ENCODE measurements at places on chromosomes 3 and 15.

DNA sequence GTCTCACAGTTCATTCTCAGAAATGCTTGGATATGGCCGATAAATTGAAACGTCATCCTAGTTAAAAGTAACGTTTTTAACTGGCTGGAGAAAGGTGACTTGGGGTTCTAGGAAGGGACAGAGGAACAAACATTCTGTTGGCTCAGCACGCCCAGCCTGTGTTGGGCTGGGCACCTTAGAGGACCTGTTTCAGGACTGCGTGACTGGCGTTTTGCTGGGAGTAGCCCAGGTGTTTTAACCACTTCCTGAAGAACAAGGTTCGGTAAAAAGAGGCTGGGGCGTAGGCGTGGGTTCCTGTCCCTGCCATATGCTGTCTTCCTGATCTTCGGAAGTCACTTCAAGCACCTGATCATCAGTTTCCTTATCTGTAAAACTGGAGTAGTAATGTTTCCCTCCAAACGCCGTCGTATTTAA lies 1.1 kb upstream of the TLNRD1 start:
- no peak overlapping the region for H3K4me3 ChIP-seq
- no peaks in the 10 kb centered on the region for H3K27me3 ChIP-seq
- no peak for DNase-seq
- no peaks in the 10 kb centered on the region for H3K4me1 ChIP-seq
- peaks cover 3% of the 10 kb centered on the region for H3K36me3 ChIP-seq
- no peak overlapping the region for H3K27ac ChIP-seq

DNA sequence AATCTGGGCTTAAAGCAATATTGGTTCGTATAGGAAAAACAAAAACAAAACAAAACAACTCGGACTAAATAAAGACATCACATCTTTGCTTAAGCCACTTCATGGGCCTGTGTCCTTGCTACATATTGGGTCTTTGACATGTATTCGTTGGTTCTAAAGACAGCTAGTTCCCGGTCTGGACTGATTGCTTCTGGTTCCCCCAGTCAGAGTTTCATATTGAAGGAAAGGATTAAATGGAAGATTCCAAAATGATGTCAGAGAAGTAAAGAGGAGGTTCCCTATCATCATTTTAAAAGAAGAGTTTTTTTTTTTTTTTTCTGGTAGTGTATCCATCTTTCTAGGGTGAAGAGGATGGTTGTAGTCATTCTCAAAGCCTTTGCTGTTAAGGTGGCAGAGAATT lies 2.3 kb downstream of the OXSR1 start:
- no peak overlapping the region for H3K4me3 ChIP-seq
- H3K36me3 ChIP-seq = no peaks in the 10 kb centered on the region
- no peak for DNase-seq
- no peaks in the 10 kb centered on the region for H3K27me3 ChIP-seq

GRCh38 chr3:58288011-58288728 lies 17.9 kb upstream of the RPP14 start:
- no peak for DNase-seq
- H3K27me3 ChIP-seq = no peaks in the 10 kb centered on the region
- no peaks in the 10 kb centered on the region for H3K36me3 ChIP-seq
- no peaks in the 10 kb centered on the region for H3K4me1 ChIP-seq
- H3K4me3 ChIP-seq = no peak overlapping the region

GRCh38 chr3:37907906-37908305 lies 46.2 kb downstream of the CTDSPL start:
- H3K27me3 ChIP-seq = no peaks in the 10 kb centered on the region
- peaks cover 25% of the 10 kb centered on the region for H3K4me1 ChIP-seq
- H3K27ac ChIP-seq = no peak overlapping the region
- no peaks in the 10 kb centered on the region for H3K36me3 ChIP-seq

DNA sequence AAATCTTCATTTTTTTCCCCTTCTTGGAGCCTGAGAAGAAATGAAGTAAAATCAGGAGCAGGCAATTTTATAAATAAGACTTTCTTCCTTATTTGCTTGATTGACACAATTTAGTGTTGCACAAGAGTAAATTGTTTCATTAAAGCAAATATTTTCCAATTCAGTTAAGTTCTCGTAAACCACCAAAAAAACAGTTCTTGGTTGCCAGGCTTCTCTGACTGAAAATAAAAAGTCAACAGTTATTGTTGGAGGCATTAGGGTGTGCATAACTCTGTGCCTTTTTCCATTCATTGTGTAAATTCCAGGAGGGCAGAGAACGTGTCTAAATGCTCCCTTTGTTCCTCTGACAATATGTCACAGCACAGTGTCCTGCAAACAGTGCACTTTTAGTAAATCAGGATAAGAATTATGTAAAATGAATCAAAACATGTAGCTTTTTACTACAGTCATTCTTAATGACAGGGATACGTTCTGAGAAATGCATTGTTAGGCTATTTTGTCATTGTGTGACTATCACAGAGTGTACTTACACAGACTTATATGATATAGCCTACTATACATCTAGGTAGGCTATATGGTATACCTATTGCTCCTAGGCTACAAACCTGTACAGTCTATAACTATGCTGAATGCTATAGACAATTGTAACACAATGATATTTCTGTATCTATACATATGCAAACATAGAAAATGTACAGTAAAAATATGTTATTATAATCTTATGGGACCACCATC lies at the start of gene CP:
Gene CP (minus strand): TSS at position 47 of the 735 bp plus-strand sequence. CDS start 37 bp downstream, at position 10.
- no peak for DNase-seq
- H3K27ac ChIP-seq = no peak within 1 kb of the TSS
- no peaks in the 10 kb centered on the region for H3K27me3 ChIP-seq
- 0 out of 2 replicates have a peak, but pooled peaks cover 3% of the 10 kb centered on the region for H3K4me1 ChIP-seq

GRCh38 chr3:71873093-71873611 lies 88.2 kb upstream of the PROK2 start:
- H3K36me3 ChIP-seq = no peaks in the 10 kb centered on the region
- H3K27me3 ChIP-seq = no peaks in the 10 kb centered on the region
- H3K4me1 ChIP-seq = no peaks in the 10 kb centered on the region
- H3K4me3 ChIP-seq = no peak overlapping the region
- H3K27ac ChIP-seq = no peak overlapping the region

GRCh38 chr3:123613543-123613942 lies 28.7 kb upstream of the HACD2 start:
- no peak for DNase-seq
- 0 out of 2 replicates have a peak, but pooled peaks cover 5% of the 10 kb centered on the region for H3K36me3 ChIP-seq

GRCh38 chr3:153970047-153970446 lies 151.1 kb upstream of the ARHGEF26 start:
- no peak overlapping the region for H3K4me3 ChIP-seq
- no peaks in the 10 kb centered on the region for H3K36me3 ChIP-seq
- no peaks in the 10 kb centered on the region for H3K27me3 ChIP-seq
- DNase-seq = no peak
- H3K4me1 ChIP-seq = no peaks in the 10 kb centered on the region

GRCh38 chr3:10262027-10262426 lies 13.8 kb downstream of the TATDN2 start:
- H3K27ac ChIP-seq = no peak overlapping the region
- peaks cover 29% of the 10 kb centered on the region for H3K36me3 ChIP-seq
- DNase-seq = no peak
- H3K27me3 ChIP-seq = no peaks in the 10 kb centered on the region
- no peak overlapping the region for H3K4me3 ChIP-seq

DNA sequence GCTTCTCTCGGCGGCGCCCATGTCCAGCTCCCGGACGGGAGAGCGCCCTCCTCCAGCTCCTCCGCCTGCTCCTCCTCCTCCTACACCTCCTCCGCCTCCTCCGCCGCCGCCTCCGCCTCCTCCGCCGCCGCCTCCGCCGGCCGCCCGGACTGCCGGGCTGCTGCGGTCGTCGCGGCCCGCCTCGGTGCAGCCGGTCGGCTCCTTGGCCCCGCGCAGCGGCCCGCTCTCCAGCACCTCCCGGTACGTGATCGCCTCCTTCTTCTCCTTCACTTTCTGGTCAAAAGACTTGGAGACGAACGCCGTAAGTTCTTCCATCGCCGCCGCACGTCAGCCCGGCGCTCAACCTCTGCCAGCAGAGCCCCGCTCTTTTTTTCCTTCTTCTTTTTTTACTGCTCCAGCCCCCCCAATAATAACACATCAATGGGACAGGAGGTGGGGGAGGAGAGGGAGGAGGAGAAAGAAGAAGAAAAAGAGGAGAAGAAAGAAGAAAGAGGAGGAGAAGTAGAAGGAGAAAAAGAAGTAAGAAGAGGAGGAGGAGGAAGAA lies 438 bp downstream of the SHOX2 start:
- peak; percentile 59 for DNase-seq
- peak overlapping the region; percentile 76 for H3K4me3 ChIP-seq
- no peak overlapping the region for H3K27ac ChIP-seq
- 0 out of 2 replicates have a peak, but pooled peaks cover 2% of the 10 kb centered on the region for H3K4me1 ChIP-seq
- H3K36me3 ChIP-seq = no peaks in the 10 kb centered on the region

DNA sequence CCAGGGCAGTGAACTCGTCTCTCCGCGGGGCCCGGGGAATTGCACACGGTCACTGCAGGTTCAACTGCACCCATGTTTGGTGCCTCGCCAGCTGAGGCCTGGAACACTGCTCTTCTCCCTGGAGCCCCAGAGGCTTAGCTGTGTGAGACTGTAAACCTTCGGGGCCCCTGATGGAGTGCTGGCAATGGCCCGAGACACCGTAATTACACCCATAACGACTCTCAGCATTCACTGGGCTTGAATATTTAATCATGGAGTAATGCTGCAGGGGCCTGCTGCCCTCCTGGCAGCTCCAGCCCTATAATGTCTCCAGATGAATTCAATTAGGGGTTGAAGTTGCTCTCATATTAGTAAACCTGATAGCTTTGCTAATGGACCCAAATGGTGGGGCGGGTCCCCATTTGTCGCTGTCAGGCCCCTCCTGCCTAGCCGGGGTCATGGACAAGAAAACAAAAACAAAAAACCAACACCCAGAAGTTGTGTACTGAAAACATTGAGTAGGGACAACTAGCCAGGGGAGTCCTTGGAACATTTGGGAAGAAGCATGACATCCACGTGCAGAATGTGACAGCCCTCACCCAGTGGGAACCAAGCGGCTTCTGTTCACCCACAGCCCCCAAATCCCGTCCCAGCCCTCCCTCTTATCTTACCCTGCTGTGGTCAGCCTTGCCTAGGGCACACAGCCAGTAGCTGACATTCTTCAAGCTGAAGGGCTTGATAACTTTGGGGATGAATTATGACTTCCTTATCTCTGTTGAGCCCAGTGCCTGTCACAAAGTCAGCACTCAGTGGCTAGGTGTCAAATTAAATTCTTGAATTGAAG lies 74.3 kb upstream of the SCN5A start:
- no peak overlapping the region for H3K27ac ChIP-seq
- H3K4me3 ChIP-seq = no peak overlapping the region
- DNase-seq = no peak
- H3K4me1 ChIP-seq = peaks cover 6% of the 10 kb centered on the region
- no peaks in the 10 kb centered on the region for H3K36me3 ChIP-seq
- no peaks in the 10 kb centered on the region for H3K27me3 ChIP-seq

GRCh38 chr15:66885281-66885915 lies 180.0 kb upstream of the SMAD3 start:
- no peaks in the 10 kb centered on the region for H3K36me3 ChIP-seq
- DNase-seq = no peak
- H3K4me3 ChIP-seq = no peak overlapping the region
- H3K27ac ChIP-seq = no peak overlapping the region

GRCh38 chr15:36696196-36696595 lies 116.8 kb downstream of the CDIN1 start:
- H3K27ac ChIP-seq = no peak overlapping the region
- no peaks in the 10 kb centered on the region for H3K36me3 ChIP-seq
- no peak overlapping the region for H3K4me3 ChIP-seq
- no peak for DNase-seq
- no peaks in the 10 kb centered on the region for H3K4me1 ChIP-seq

- no peak overlapping the region for H3K4me3 ChIP-seq
- no peaks in the 10 kb centered on the region for H3K4me1 ChIP-seq
- no peak for DNase-seq
Observed at GRCh38 chr3:81658322-81658997, 103.0 kb downstream of the GBE1 start.

DNA sequence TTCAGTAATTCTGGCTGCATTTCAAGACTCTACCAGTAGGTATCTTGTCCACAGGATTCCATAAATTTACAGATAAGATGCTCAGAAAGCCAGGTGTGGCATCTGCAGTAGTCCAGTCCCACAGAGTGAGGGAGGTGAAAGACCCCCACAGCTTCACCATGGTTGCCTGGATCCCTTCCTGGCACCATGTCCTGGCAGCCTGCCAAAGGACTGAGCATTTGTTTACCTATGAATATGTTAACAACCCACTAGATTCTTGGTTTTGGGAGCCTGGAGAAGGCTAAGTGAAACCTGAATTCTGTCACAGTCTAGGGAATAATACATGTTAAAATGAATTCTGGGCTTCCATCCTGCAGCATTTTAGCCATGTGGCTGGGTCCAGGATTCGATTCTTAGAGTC lies 14.9 kb downstream of the CHST2 start:
- H3K27me3 ChIP-seq = peaks cover 6% of the 10 kb centered on the region
- no peaks in the 10 kb centered on the region for H3K36me3 ChIP-seq
- peak; percentile 34 for DNase-seq
- peaks cover 13% of the 10 kb centered on the region for H3K4me1 ChIP-seq
- H3K4me3 ChIP-seq = no peak overlapping the region

DNA sequence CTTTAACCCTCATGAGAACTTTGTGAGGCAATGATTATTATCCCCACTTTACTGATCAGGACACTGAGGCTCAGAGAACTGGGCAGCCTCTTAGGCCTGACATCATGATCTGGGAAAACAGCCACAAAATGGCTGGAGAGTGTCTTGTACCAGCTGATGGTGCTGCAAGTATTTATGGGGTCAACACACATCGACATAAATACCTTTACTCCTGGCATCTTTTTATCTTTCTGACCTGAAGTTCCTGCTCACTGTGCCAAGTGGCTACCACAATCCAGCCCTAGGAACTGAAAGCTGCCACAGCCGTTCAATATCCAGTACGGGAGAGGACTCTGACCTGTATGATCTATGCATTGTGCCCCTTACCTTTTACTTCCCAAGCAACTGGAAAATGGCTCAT lies 29.2 kb upstream of the MUC13 start:
- H3K36me3 ChIP-seq = peaks cover 7% of the 10 kb centered on the region
- peaks cover 7% of the 10 kb centered on the region for H3K4me1 ChIP-seq
- DNase-seq = no peak

- H3K4me1 ChIP-seq = no peaks in the 10 kb centered on the region
- DNase-seq = no peak
- peaks cover 3% of the 10 kb centered on the region for H3K27me3 ChIP-seq
- H3K4me3 ChIP-seq = no peak overlapping the region
- H3K36me3 ChIP-seq = no peaks in the 10 kb centered on the region
- no peak overlapping the region for H3K27ac ChIP-seq
Observed at GRCh38 chr3:50930371-50931208, 255.9 kb downstream of the DOCK3 start.

DNA sequence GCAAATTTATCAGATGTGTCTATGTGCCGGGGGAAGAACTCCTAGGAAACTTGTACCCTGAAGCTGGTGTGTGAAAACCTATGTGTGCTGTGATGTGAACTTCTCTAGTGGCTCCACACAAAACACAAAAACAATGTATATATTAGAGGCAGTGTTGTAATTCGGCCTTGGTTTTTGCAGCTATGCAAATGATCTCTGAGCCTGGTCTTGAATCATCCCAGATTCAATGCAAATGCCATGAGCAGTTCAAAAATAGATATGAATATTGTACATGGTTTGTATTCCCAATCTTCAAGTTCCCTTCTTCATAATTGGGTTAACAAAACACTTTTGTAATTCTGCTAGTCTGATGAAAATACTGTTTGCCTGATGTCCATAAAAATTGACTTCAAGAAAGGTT lies 152.6 kb downstream of the MFSD1 start:
- no peak for DNase-seq
- H3K36me3 ChIP-seq = no peaks in the 10 kb centered on the region
- no peaks in the 10 kb centered on the region for H3K27me3 ChIP-seq
- no peak overlapping the region for H3K27ac ChIP-seq
- no peak overlapping the region for H3K4me3 ChIP-seq

Measured in SJCRH30 (cell line).